ENCODE measurements at places on chromosomes 5 and 9.

- DNase-seq = no peak
Measured at GRCh38 chr9:71485326-71485725, 283.0 kb downstream of the CEMIP2 start.

- DNase-seq = no peak
Measured at GRCh38 chr5:10581424-10581748, 17.5 kb downstream of the ANKRD33B start.

- DNase-seq = no peak
Measured at GRCh38 chr9:34036625-34037024, 12.1 kb downstream of the UBAP2 start.

DNA sequence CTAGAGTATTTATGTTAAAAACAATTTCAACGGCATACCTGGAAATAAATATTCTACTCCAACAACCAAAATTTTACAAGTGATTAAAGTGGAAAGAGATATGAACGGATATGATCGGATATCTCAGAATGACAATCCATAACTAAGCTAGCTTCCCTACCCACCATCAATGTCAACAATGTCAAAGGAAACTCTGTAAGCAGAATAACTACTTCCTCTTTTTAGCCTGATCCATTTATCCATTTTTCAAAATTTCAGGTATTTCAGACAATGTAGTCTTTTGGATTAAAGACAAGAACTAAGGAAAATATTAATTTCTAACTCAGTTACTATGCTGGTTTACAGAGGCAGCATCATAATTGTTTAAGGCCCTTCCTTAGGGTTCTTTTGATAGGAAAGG is 188.7 kb downstream of the DENND1A start:
- no peak for DNase-seq

DNA sequence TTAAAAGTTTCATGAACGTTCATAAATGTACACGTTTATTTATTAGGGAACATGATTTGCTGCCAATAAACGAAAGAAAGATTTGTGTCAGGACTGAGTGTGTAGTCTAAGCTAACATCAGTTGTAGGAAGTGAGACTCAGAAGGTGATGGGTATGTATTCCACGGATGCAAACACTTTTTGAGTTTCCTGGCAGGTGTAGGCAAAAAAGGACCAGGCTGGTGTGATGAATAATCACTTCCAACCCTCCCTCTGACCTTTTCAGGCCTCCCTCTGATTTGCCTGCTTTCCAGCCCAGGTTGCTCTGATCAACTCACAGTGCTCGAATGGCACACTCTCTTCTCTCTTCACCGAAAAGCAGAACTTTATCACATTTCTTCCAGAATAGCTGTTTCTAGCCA is 51.8 kb downstream of the BASP1 start:
- no peak for DNase-seq

- no peak for DNase-seq
Measured at GRCh38 chr5:179668391-179668790, 12.4 kb downstream of the CBY3 start.

DNA sequence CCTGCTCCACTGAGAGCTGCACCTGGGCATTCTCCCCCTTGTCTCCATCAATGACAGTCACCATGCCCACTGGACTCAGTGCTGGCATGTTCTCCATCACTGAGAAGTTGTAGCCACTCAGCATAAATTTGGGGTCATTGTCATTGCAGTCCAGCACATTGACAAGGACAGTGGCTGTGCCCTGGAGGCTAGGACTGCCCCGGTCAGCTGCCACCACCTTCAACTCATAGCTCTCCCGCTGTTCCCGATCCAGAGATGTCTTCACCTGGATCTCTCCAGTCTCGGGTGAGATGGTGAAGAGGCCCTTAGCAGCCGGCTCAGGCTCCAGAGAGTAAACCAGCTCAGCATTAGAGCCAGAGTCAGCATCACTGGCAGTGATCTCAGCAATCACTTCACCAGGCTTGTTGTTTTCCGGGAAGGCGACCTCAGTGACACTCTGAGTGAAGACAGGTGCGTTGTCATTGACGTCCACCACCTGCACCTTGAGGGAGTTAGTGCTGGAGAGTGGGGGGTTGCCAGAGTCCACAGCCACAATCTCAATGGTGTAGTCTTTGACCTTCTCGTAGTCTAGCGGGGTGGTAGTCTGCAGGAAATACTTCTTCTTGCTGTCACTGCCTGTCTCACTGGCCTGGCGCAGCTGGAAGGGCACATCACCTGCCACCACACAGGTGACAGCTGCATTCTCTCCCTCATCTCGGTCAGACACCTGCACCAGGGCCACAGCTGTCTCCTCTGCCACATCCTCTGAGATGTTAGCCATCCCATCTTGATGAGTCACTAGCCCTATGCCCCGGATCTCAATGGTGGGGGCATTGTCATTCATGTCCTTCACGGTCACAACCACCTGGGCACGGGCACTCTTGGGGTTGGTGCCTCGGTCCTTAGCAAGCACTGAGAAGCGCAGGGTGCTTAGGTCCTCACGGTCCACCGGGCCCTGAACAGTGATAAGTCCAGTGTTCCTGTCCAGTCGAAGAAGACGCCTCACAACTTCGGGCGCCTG is 13.5 kb downstream of the PCDH1 start:
- DNase-seq = no peak

GRCh38 chr5:142109331-142110045 is 909 bp downstream of the NDFIP1 start:
- DNase-seq = no peak
